ENCODE measurements at places on chromosomes 7 and 10.

DNA sequence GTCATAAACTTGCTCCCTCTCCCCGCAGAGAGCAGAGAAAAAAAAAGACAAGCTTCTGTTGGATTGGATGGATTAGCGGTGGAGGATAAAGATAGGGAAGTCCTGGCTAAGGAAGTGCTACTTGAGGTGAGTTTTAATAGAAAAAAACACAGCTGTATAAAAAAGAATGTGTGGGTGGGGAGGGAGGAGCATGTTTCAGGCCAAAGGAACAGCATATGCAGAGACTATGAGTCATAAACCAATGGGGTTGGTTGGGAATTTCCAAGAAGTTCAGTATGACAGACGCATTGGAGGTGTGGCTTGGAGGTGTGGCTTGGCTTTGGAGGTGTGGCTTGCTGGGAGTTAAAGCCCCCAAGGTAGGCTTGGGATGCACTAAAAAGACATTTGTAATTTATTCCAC is 103.0 kb upstream of the LSM8 start:
- H3K27me3 ChIP-seq, result no peaks in the 10 kb centered on the region
- no peak for DNase-seq
- no peaks in the 10 kb centered on the region for H3K36me3 ChIP-seq
- no peak overlapping the region for H3K4me3 ChIP-seq
- no peaks in the 10 kb centered on the region for H3K4me1 ChIP-seq

DNA sequence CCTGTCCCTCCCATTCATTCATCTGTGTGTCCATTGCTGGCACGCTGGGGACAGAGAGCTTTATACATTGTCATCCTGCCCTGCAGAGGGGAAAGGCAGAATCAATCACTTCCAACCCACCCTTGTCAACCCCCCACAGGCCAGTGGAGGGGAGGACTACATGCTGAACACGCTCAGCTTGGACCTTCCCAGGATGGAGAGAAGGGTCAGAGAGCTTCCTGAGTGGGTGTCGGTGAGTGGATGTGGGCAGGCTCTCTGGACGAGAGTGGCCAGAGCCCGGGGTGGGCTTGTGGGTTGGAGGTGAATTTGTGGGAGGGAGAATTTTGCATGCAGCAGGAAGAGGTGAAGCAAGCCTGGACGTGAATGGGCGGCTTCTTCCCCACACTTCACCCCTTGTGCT is 93.9 kb downstream of the DNAJB6 start:
- no peak overlapping the region for H3K27ac ChIP-seq
- H3K27me3 ChIP-seq, result no peaks in the 10 kb centered on the region
- H3K4me1 ChIP-seq, result no peaks in the 10 kb centered on the region
- no peak for DNase-seq

GRCh38 chr7:77184463-77184862 is 15.2 kb downstream of the FGL2 start:
- H3K36me3 ChIP-seq, result no peaks in the 10 kb centered on the region
- no peak overlapping the region for H3K4me3 ChIP-seq
- no peaks in the 10 kb centered on the region for H3K27me3 ChIP-seq
- no peaks in the 10 kb centered on the region for H3K4me1 ChIP-seq
- DNase-seq, result no peak

- no peaks in the 10 kb centered on the region for H3K36me3 ChIP-seq
- H3K27ac ChIP-seq, result no peak overlapping the region
- DNase-seq, result no peak
- no peaks in the 10 kb centered on the region for H3K27me3 ChIP-seq
Observed at GRCh38 chr10:130809761-130810515, 501.6 kb downstream of the TCERG1L start.

DNA sequence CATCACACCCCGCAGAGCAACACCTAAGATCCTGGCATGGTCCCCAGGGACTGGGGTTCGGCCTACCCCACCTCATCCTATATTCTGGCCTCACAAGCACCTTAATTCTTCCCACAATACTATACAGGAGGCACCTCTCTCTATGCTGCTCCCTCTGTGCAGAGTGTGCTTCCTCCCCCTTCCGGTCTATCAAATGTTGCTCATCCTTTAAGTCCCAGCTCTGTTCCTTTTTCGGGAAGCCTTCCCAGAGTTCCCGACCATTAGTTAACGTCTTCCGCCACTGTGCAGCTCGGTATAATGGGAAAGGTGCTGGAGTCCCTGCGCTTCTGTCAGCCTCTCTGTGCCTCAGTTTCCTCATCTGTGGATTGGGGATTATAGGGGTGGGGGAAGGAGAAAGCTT is 21.8 kb downstream of the PALD1 start:
- no peaks in the 10 kb centered on the region for H3K27me3 ChIP-seq
- H3K4me3 ChIP-seq, result no peak overlapping the region
- no peak for DNase-seq
- no peak overlapping the region for H3K27ac ChIP-seq
